Hindlimb muscle (tissue), 1 donor: ENCODE measurements at places on chromosomes 7 and 10.

DNA sequence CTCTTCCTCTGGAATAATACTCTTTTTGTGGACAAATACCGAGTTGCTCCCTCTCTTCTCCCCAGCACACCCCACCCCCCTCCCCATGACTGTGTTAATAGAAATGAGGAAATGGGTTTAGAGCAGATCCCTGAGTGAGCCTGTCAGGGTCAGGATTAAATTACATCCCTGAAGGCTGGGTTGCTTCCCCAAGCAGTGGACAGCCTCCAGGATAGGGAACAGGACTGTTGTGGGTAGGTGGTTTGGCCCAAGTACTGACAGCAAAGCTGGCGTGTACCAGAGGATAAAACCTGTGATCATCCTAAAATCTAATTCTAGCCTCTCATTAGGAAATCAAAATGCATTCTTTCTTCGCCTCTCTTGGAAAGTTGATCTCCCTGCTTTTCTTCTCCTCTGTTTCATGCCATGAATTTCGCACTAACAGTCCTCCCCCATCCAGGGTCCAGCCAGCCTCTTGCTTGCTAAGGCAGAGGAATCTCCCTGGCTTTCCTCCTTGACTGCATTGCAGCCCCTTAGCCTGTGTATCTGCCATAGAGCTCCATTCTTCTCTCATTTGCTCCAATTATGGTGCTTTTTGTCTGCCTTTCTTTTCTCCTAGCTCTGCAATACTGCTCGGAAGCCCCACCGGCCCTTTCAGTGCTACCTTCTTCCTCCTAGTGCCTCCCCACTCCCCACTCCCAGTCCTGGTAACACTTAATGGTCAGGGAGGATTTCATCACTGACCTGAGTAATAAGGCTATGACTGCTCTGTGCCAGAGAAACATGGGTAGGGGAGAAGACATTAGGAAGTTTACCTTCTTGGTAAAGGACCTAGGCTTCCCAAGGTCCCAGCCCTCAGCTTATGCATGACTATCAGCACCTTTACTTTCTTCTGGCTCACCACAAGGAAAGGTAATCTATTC, 8.4 kb downstream of the LRRC4 start:
- no peak for DNase-seq

DNA sequence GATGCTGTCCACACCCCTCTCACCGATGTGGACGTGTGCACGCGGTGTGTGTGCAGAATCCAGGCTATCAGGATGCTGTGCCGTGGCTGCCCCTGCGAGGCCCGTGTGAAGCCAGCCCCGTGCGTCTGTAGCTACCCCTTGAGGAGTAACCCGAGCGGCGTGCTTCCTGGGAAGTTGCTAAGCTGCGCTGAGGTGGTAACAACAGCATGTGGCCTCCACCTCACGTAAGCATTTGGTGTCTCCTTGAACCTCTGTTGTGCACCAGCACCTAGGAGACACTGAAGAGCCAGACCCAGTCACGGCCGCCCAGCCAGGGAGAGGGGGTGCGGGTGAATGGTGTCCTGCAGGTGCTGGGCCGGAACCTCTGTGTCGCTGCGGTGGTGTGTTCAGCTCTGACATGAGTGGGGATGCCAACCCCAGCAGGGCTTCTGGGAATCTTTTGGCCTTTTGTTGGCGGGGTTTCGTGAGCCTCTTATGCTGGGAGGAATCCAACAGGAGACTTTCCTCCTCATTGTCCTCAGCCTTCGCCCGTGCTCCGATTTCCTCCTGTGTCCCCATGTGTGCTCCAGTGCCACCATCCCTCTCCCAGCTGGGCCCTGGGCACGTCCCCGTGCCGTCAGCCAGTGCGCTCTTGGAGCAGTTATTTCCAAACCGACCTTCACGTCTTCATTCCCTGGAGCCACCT, 60.4 kb downstream of the DNAJB6 start:
- no peak for DNase-seq

GRCh38 chr7:3440509-3440908, 139.5 kb downstream of the SDK1 start:
- no peak for DNase-seq

GRCh38 chr10:63711361-63711760, 190.2 kb downstream of the REEP3 start:
- no peak for DNase-seq

GRCh38 chr7:16399265-16399831, 22.0 kb downstream of the CRPPA start:
- no peak for DNase-seq

DNA sequence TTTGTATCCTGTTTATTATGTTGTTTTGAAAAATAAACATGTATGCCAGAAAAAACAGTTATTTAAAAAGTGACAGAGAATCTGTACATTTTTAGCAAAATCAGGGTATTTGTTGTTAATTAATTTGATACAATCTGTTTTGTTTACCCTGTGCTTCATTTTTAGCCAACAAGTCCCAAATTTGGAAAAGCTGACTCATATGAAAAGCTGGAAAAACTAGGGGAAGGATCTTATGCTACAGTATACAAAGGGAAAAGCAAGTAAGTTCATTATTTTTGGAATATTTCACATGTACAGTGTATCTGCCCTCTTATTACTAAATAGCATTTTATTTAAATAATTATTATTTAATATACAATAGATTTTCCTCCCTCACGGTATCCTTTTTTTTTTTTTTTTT, 151.4 kb downstream of the CDK14 start:
- DNase-seq: no peak

DNA sequence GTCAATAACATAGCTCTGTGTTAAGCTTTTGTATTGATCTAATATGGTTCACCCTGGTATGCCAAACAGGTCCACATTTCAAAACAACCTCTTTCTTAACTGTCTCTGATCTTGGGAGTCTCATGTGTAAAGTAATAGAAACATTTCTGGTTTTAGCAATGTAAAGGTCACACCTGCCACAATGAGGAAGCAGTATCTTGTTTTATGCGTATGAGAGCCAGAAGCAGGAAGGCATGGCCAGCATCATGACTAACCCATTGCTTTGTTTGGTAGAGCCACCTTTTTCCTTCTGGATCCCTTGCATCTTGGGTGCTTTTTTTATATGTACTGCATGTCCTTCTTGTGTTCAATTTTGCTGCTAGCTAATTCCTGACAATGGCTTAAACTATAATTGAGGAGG, 411.3 kb upstream of the SEMA3C start:
- no peak for DNase-seq

DNA sequence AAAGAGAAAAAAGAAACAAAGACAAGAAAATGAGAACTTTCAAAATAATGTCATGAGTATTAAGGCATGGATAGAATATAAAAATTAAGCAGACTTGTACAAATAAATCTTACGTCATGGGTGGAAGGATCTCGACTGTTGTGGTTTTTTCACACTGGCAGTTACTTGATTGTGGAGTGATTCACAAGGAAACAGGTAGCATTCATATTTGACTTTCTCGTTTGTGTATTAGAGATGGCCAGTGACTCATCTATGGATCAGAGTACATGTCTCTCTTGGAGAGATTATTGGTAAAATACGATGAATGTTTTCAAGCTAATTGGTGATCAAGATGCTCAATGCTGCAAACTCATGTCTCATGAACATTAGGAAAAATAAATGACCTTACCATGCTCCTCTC, 564.3 kb downstream of the GATA3 start:
- DNase-seq: no peak

DNA sequence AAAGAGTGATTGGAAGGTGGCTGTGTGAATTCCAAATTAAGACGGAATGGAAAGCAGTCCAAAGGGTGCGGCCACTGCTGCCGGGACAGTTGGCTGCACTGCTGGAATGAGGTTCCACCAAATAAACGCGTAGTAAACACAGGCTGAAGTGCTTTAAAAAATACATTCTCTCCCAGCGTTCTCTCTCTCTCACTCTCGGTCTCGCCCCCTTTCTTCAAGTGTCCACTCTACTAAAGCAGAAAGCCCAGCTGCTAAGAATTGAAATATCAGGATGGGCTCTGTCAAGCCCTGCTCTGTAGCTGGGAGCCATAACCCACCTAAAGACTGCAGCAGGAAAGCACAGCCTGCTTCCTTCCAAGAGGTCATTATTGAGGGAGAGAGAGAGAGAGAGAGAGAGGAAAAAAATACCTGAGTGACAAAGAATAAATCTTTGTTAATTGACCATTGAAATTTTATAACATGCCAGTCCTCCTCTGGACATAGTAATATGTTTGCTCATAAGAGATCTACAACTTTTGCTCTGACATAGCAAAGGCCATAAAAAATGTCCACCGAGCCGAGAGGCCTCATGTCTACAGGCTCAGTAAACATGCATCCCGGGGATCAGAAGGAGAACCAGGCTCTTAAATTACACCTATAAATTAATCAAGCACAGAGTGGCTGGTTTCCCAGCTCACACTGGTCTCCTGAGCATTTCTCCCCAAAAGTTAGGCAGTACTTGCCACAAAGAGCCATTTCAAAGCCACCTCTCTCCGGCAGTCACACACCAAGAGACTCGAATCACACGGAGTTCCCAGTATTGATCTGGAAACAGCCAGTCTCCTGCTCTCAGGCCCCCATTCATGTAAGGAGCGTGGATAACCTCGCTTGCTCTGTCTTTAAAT, 72.8 kb downstream of the FGFR2 start:
- peak; percentile 34 for DNase-seq

- no peak for DNase-seq
Observed at GRCh38 chr7:17679458-17679857, 260.8 kb downstream of the SNX13 start.

DNA sequence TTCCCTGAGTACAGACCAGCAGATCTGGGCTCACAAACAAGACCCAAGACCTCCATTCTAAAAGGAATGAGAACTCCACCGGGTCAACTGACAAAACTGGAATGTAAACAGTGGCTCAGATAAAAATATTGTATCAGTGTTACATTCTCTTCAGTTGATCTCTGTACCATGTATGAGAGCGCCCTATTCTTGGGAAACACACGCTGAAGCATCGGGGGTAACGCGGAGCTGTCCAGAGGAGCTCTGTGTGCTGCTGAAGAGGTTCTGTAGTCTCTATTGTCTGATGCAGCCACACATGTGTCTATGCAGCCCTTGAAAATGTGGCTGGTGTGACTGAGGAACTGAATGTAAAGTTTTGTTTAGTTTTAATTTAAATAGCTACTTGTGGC, 39.7 kb downstream of the HIPK2 start:
- DNase-seq: no peak
